ENCODE measurements at places on chromosomes 7 and 10.

DNA sequence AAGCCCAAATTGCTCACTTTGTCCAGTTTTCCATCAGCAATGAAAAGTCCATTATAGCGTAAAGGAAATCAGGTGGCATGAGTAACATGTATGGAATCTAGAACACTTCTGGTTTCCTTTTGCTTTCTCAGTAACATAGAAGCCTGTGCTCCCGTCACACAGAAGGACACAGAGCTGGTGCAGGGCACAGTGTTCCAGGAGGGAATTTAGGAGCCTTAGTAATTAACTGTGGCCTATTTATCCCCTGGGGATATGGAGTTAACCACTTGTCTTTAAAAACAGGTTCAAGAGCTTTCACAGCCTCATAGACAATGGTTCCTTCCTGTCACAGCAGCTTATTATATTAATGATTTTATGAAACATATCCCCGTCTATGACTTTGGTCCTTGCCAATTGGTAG lies 189.9 kb downstream of the NEBL start:
- DNase-seq = no peak

GRCh38 chr7:114874170-114874569 lies 47.7 kb upstream of the MDFIC start:
- DNase-seq = no peak

GRCh38 chr7:55133630-55134358 lies 115.0 kb downstream of the EGFR start:
- DNase-seq = no peak

- DNase-seq = no peak
These were observed 62.7 kb upstream of the FZD1 start for GRCh38 chr7:91201442-91202113.

- no peak for DNase-seq
These were observed 55.2 kb upstream of the C10orf71 start for GRCh38 chr10:49243610-49244283.

DNA sequence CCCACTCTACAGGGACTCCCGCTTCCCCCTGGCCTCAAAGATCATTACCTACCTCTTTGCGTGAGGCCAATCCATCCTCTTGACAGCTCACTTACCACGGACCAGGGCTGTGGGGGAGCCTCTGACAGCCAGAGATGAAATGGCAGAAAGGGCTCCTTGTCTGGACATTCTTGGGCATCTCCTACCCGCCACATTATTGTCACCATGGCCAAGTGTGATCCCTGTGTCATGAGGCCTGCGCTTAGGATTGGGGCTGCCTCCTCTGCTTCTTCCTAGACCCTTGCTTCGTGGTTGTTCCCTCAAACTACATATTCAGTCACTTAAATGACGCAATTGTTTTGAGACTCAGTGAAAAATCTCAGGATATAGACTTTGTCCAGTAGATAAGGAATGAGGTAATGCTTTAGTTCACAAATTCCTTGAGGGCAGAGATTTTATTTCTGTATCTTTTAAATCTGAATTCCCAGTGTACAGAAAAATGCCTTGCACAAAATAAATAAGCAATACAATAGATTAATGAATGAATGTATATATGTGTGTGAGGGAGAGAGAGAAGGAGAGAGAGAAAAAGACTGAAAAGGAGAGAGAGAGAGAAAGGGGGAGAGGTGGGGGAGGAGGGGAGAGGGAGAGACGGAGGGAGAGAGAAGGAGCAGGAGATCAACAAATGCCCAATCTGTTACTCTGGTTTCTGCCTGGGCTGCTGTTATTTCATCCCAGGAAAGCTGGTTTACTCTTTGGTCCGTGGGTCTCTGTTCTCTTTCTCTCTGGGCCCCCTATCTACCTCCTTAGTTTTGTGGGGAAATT lies 159.0 kb downstream of the PLXNA4 start:
- DNase-seq = no peak

DNA sequence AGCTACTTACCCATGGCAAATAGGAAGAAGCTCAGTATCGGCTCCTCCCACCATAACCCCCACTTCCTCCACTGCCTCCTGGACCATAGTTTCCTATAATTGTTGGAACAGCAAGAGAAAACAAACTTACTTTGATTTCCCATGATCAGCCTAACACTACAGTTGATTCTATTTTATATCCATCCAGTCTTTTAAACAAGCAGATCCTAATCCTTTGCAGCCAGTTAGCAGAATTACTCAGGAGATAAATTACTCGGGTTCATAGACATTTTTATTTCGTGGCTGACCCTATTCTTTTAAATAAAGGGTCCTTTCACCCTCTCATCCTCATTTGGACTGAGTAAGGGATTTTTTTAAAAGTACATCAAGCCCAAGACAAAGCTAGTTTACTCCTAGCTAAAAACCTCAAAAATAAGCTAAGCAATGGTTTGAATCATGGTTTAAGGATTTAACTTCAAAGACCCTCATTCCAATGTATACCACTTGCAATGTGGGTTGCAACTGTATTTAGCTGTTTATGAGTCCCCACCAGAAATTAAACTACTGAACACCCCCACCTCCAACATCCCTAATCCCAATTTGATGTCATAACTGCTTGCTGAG lies 8.0 kb downstream of the HNRNPA2B1 start:
- DNase-seq = no peak

GRCh38 chr10:16437540-16437894 lies 707 bp downstream of the PTER start:
- no peak for DNase-seq

- DNase-seq = no peak
These were observed 128.7 kb upstream of the KIAA1217 start for GRCh38 chr10:24080207-24080606.

GRCh38 chr10:78866731-78867554 lies 201.8 kb upstream of the ZMIZ1 start:
- DNase-seq = no peak

GRCh38 chr10:133135116-133135465 lies 24.9 kb upstream of the KNDC1 start:
- DNase-seq = no peak

DNA sequence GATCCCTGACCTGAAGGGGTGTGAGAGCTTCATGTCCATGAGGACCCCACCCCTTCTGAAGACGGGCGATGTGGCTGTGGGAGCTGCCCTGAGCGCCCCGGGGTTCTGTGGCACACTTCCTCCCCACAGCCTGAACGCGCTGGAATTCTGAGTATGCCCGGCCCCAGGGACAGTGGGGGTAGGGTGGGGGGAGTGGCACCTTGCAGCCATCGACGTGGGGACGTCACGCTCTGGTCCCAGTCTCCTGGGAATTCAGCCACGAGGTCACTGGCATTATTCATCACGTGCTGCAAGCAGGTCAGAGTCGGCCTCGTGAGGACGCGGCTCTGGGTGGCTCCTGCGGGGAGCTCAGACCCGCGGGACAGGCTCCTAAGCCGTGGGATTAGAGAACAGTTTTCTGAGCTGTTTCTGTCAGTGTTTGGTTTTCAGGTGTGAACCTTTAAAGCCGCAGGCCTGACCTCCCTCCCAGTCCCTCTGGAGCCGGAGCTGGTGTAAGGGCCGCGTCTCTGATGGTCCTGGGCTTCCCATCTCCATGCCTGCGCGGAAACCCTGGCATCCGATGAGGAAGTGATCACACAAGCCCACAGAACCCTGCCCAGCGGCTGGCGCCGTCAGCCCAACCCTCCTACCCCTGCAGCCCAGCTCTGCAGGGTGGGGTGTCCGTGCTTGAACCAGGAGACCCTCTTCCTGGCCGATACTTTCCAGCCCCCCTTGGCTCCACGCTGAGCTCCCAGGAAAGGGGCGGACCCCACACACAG lies 16.1 kb downstream of the GPR146 start:
- peak; percentile 65 for DNase-seq

DNA sequence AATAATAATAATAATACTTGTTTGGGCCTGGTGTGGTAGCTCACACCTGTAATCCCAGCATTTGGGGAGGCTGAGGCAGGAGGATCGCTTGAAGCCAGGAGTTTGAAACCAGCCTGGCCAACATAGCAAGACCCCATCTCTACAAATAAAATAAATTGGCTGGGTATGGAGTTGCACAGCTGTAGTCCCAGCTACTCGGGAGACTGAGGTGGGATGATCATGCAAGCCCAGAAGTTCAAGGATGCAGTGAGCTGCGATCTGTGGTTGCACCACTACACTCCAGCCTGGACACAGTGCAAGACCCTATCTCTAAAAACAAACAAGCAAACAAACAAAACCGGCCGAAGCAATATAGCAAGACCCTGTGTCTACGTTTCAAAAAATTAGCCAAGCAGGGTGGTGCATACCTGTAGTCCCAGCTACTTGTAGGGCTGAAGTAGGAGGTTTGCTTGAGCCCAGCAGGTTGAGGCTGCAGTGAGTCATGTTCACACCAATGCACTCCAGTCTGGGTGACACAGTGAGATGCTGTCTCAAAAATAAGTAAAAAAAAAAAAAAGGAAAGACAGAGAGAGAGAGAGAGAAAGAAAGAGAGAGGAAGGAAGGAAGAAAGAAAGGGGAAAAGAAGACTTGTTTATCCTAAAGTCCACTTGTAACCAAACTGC lies 85.6 kb upstream of the KDM7A start:
- no peak for DNase-seq

DNA sequence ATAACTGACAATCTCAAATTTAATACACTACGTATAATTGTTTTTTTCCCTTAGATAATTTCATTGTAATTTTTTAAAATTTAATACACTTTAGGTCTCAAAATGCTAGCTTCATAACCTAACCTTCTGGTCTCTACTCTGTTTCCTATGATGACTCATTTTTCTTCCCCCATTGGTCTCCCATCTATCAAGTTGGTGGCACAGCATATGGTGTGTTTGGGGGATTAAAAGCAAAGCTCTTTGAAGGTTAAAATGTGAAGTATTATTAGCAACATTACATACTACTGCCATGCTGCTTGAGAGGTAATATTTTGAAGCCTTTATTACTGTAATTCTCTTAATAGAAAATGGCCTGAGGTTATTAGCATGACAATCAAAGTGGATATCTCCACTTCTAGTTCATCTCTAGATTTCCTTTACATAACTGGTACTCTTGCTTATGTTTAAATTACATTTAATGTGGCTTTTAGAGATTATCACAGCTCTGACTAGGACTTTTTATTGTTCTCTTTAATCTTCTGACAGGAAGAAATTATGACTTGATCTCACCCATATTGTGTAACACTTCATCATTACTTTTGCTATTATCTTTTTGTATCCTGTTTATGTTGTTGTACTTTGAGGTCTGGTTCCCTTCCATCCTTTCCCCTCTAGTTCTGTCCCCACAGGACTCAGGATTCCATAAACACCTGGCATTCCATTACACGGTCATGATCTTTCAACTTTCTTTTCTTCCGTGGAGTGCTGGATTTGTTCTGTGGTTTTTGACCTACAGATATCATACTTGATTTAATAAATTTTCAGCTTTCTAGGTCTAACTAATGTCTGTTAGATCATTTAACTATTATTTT lies 185.1 kb downstream of the SEMA3D start:
- DNase-seq = no peak

- DNase-seq = no peak
These were observed 411.8 kb downstream of the ARL4A start for GRCh38 chr7:13099154-13099795.

- no peak for DNase-seq
These were observed 229.3 kb downstream of the DGKB start for GRCh38 chr7:14673202-14673601.

DNA sequence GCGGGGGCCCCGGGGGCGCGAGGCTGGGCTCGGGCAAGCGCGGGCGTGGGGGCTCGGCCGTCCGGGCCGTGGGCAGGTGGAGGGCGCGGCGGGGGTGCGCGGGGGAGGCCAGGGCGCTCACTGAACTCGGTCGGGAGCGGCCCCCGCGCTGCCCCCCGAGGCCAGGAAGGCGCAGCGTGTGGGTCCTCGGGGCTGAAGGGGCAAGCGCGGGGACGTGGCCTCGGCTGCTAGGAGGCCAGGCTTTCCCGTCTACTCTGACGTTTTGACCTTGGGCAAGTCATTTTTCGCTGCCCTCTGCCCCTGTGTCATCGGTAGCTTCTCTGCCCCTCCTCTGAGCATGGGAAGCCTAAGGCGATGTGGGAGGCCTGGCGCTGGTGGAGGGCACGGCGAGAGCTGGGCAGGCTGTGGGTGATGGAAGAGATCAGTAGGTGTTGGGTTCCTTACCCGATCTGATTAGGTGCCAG lies 441 bp downstream of the FBH1 start:
- no peak for DNase-seq

DNA sequence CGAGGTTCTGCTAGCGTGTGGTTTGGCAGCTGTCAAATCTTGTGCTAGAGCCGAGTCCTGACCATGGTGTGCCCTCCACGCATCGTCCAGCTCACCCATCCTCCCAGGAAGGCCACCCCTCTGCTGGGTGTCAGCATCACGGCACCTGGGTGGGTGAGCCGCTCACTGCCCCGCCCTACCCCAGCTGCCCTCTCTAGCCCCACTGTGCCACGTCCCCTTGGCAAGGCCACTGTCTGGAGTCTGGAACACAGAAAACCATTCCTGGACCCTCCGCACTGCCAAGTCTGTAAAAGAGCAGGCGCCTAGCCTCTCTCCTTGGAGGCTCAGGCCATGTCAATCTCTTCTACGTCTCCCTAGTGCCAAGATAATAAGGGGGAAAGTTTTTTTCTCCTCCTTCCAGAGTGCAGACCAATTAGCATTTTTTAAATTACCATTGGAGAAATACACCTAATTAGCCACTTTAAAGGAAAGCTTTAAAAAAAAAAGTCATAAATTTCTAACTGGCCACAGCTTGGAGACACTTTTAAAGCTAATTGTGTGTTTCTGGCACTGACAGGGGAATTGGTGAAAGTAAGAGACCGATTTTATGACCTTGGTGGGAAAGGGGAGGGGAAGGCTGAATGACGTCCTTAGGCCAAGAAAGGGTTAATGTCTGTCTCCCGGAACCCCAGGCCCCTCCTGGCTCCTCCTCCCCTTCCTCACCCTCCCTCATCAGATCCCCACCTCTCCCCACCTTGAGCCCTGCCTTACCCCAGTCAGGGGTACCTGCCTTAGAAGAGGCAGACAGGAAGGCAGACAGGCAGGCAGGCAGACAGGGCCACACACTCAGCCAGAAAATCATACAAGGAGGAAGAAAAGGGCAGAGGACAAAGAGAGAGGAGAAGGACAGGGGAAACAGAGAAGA lies 151.2 kb downstream of the PLXNA4 start:
- peak; percentile 65 for DNase-seq

GRCh38 chr10:99280472-99280871 lies 44.8 kb upstream of the HPSE2 start:
- no peak for DNase-seq

DNA sequence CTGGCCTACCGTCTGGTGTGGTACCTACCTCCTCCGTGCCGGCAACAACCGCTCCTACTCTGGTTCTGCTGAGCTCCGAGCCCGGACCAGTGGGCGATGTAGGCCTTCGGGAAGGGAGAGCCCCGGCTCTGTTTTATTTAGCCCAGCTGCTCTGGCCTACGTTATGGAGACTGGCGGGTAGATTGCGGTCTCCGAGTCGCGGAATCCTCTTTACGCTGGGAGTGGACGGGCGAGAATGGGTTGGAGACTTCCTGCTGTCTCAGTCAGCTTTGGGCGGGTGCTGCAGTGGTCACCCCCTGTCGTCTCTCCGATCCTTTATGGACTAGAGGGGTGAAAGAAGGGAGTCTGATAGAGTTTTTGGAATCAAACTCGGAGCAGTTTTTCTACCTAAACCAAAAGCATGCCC lies 406 bp downstream of the CBLL1 start:
- no peak for DNase-seq

- DNase-seq = no peak
These were observed 27.8 kb upstream of the ZNF273 start for GRCh38 chr7:64875258-64875657.

GRCh38 chr10:777913-778479 lies 88.5 kb upstream of the DIP2C start:
- DNase-seq = no peak

- no peak for DNase-seq
These were observed 195.7 kb upstream of the KLF6 start for GRCh38 chr10:3980660-3981059.

GRCh38 chr10:93554760-93555432 lies 11.6 kb upstream of the FFAR4 start:
- peak; percentile 85 for DNase-seq

GRCh38 chr10:63267414-63268148 lies 134.5 kb downstream of the NRBF2 start:
- DNase-seq = no peak

Data from H9 (cell line).